ENCODE measurements at places on chromosomes 6 and 20.

GRCh38 chr6:156910938-156911337, 133.8 kb downstream of the ARID1B start:
- DNase-seq, result no peak

- DNase-seq, result no peak
Measured at GRCh38 chr6:56246881-56247653, at the start of gene COL21A1. TSS of gene COL21A1 (minus strand) at chr6:56247580. CDS start at chr6:56182618, 64,962 bp downstream.

DNA sequence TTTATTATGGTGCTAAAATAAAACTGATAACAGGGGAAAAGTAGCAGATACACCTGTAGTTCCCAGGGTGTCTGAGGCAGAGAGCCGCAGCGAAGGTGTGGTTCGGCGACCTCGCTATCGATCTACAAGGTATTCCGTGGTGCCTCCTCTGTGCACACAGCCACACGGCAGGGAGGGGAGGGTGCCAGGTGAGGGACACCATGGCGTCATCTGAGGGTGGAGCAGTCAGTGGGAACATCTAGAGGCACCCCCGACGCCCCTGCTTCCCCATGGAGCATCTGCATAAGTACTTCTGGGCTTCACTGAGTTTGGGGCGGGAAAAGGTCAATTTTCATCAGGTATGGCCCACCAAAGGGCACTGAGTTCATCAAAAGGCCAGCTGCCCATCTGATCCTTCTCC, 243.3 kb downstream of the TAF4 start:
- DNase-seq, result no peak

DNA sequence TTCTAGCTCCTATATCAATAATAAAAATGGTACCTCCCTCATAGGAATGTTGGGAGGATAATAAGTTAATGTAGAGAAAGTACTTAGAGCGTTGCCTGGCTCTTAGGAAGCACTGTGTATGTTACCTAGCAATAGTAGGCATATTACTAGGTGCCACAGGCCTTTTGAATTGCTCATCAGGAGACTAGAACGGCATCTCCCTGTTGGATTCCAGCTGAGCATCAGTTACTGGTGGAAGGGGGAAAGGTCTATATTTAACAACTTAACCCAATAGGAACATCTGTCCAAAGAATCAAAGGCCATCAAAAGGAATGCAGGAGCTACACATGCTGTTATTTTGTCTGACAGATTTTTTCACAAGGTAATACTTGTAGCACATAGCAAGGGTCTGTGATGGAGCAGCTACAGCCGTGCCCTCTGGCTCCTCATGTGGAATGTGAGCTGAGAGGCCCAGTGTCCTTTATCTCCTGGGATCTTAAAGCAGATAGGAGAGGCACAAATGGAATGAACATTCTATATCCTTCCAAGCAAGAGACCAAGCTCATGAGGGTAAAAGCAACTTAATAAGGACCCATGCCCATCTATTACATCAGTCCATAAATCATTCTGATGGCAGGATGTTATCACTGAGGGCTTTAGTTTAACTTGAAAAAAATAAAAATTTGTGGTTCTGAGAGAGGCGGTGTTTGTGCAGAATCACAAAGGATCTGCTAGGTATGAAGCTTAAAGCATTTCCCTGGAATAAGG, 184.9 kb upstream of the LAMP5 start:
- DNase-seq, result no peak

DNA sequence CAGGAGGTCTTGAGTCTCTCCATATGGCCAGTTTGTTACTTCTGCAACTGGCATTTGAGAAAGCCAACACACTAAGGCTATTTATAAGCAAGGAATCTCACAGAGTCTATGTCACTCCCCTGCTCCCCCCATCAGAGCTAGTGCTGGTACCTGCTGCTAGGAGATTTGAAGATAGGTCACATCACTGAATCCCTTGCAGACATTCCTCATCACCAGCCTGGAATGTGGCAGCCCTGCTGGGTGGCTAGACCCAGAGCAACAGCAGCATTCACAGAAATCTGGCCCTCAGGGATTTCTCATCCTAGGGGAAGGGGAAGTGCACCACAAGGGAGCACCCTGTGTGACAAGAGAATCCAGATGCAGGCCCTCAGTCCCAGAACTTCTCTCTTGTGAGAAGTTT, 672.1 kb downstream of the HACE1 start:
- DNase-seq, result no peak

GRCh38 chr6:132587424-132587823, 2.1 kb downstream of the TAAR5 start:
- DNase-seq, result no peak

- no peak for DNase-seq
Measured at GRCh38 chr6:16729183-16729691, 32.0 kb downstream of the ATXN1 start.

DNA sequence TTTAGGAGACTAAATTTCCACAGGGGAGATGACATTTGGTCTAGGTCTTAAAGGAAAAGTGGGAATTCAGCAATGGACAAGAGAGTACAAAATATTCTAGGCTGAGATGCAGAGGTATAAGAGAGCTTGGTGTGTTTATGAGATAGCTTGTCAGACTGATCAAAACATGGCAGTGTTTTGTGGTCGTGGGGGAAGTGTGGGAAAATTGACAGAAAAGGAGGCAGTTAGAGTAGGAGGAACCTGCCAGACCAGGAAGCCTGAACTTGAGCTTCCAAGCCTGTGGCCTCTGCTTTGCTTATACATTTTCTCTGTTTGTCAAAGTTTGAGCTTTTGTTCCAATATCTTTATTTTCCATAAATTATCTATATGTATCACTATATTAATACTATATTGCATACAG, 69.5 kb upstream of the MAP3K7 start:
- no peak for DNase-seq

GRCh38 chr20:2652724-2653555, 508 bp downstream of the NOP56 start:
- DNase-seq, result peak; percentile 27
